ENCODE measurements at places on chromosomes 3 and 15.

- DNase-seq = no peak
These were observed 65.6 kb downstream of the SLCO3A1 start for GRCh38 chr15:91919014-91919534.

DNA sequence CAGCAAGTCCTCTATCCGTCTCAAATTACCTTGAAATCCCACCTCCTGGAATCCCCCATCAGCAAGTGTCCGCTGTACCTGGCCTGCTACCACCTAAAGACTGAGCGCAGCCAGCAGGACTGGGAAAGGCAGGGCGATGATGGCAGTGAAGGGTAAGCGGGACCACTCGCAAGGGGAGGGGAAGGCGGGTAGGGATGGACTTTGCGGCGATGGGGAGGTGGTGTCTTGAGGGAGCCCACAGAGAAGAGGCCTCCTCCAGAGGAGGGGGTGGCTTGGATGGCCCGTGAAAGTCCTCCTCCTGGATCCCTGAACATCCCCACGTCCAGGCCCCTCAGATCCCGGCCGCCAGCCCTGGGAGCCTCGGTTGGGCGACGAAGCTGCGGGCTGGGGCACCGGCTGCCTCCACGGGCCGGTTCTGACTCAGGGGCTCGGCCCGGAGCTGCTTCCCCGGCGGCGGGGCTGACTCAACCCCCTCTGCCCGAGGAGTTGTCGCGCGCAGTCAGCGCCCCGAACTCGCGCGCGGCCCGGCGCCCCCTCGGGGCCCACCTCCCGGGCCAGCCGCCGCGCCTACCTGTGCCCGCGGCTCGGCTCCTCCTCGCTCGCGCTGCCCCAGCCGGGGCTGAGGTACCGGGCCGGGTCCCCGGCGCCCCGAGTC lies 512 bp downstream of the LARP6 start:
- DNase-seq = no peak

DNA sequence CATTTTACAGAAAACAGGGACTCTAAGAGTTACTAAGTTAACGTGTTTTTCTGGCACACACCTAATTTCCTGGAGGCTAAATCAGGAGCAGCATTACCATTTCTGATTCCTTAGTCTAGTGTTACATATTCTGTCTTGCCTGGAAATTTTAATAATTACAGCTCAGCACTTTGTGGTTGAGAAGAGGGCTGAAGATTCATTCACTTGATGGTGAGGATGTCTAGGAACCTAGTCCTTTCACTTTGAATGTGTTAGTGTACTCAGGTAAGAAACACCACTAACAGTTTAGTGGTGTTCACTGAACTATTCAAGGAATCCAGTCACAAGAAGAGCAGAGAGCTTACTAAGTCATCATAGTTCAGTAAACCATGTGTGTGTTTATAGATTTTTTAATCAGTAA lies 102.8 kb downstream of the STT3B start:
- no peak for DNase-seq

- DNase-seq = no peak
These were observed 229.2 kb downstream of the CDIN1 start for GRCh38 chr15:36808411-36809160.

DNA sequence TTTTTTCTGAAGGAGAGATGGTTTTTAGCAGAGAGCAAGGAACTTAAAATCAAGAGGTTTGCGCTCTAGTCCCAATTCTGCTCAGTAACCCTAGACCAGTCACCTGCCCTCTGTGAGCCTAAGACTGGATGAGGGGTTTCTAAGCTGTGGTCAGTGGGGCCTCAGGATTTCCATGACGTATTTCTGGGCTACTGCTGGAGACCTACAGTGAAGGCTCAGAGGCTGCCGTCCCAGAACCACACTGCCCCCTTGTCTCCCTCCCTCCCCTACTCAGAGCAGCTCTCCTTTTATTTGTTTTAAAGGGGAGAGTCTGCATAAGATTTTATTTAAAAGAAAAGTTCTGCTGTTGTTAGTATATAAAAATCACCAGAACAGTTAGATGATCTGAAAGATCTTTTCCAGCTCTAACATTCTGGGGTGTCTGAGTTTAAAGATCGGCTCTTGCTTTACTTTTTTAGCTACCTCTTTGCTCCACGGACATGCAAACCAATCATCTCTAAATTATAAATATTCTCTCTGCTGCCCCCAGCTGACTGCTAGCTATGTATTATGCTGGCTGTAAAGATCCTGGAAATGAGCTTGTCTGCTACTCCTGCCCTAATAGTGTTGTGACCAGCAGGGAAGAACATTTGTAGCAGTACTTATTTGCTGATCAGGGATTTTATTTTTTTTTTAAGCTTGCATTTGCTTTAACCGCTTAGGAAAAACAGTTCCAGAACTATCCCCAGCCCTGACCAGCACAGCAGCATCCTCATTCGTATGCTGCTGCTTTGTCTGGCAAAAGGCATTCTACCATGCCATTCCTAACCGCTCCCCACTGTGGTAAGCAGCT lies 28.6 kb upstream of the NDUFB4 start:
- no peak for DNase-seq

DNA sequence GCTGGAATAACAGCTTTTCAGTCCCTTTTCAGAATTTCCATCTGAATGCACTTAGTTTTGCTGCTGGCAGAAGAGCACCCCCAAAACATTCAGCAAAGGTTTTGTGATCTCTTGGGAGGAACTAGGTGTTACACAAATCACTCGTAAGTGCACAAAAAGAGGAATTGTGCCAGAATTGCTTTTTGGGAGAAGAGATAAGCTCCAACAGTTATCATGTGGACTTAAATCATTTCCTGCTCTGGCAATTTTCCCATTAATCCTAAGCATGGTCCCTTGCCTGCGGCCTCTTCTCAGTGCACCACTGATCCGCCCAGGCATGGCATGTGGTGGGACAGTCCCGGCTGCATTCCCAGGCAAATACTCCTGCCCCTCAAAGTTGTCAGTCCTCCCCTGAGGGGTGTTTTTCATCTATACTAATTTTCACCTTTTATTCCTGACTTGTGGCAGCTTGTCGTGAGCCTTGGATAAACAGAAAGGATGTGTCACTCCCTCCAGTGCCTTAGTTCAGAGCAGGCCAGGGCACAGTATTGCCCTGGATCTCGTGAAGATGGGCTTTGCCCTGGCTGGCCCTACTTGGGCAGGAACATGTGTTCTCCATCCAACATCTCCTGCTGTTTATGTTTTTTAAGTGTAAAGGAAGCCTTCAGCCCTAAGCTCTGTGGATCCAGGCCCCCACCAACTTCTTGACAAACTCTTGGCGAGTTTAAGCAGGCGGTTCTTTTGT lies 44.6 kb upstream of the VILL start:
- DNase-seq = no peak

DNA sequence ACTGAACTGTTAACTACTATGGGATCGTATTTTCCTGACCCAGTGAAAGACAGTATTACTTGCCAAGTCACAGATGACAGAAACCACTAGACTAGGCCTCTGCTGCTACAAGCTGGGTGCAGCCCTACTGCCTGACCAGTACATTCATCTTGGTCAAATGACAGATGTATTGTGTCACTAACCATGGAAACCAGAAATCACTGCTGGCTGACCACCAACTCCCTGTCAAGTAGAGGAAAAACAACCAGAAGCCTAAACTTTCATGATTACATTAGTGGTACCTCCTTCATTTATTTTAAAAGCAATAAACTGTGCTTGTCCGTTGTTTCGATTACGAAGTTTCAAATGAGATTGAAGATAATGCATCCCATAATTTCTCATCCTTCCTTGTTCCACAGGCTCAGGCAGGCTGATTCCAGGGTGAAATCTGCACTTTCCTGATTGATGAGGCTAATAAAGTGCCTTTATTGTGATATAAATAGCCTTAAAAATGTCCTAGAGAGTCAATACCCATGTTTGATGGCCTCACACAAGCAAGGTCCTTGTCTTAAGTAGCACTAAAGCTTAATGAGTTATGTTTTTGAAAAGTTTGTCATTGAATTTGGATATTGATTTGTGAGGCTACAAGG lies 309.7 kb downstream of the LSAMP start:
- no peak for DNase-seq

DNA sequence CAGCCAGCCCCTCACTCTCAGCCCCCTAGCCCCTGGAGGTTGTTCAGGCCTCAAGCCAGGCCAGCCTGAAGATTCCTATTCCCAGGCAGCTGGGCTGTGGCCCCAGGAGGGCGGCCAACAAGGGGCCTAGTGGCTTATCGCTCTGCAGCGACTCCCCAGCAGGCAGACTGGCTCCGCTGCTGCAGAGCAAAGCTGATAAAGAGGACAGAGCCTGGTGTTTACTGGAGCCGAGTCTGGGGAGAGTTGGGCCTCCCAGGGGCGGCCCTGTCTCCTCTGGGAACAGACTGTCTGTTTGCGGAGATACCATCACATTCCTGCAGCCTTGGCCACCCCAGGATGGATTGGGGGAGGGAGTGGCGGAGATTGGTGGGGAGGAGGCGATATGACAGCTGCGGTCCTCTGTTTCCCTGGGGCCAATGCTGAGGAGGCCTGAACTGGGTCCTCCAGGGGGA lies 22.4 kb upstream of the SMAD6 start:
- no peak for DNase-seq

- no peak for DNase-seq
These were observed 23.0 kb downstream of the OIP5 start for GRCh38 chr15:41309226-41309905.

- DNase-seq = no peak
These were observed 108.3 kb downstream of the TOP2B start for GRCh38 chr3:25556447-25556846.

DNA sequence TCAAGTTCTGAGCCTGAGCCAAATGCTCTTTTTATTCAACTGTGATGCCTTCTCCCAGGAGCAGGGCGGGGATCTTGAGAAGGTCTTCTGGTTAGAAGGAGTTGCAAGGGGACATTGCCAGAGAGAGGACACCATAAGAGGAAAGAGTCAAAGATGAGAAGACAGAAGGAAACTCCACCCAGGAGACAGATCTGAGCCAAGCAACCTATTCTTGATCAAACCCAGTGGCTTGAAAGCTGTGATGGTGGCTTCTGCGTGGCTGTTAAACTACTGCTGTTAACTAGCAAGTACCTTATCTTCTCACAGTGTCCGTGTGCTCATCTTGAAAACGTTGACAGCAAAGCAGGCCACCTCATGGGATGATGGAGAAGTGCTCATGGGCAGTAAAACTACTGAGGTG lies 19.8 kb upstream of the AGBL1 start:
- DNase-seq = no peak

DNA sequence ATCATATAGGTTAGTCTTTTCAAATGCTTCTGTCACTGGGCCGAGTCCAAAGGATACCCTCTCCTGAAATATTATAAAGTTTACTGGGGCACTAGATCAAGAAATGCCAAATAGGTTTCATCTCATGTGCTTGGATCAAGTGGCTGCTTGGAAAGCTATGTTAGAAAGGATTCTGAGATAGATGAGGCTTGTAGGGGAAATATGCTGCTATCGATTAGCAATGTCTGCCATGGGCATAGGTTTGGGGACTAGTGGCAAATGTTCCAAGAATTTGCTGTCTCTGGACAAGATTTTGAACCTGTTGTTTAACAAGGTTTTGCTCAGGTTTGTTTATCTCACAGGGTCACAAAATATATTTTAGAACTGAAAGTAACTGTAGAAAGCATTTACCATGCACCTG lies 23.0 kb upstream of the UBE2Q2 start:
- DNase-seq = no peak

GRCh38 chr3:8994226-8994625 lies 31.0 kb upstream of the RAD18 start:
- no peak for DNase-seq

DNA sequence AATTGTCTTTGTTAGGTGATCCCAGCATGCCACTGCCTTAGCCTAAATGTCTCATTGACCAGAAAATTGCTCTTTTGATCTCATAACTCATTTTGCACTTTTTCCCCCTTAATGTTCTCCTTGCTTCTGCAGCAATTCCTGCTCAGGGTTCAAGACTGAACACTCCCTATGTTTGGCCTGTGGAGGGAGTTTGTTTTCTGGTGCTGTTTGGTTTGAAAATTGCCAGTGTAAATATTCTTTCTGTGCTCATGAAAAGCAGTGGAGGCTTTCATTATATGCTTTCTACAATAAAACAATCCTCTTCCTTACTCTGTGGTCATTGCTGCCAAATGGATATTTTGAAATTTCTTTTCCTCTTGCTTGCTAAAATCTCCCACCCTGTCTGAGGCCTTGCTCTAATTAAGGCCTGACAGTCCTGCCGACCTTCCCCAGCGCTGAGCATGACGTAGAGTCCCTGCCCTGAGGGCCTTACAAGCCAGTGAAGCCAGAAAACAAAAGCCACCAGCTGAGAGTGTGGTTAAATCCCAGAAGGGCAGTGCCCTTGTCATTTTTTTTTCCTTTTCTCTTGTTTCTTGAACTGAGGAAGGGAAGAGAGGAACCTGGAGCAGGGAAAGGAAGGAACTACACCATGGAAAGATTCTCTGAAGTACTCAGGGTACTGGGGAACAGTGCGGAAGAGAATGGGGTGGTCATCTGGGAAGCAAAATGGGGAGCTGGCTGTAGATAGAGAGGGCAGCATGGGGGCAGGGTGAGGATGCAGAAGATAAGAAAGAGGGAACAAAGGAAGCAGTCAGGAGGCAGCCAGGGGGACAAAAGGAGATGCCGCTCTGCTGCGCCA lies 24.8 kb downstream of the ZBTB38 start:
- DNase-seq = no peak

DNA sequence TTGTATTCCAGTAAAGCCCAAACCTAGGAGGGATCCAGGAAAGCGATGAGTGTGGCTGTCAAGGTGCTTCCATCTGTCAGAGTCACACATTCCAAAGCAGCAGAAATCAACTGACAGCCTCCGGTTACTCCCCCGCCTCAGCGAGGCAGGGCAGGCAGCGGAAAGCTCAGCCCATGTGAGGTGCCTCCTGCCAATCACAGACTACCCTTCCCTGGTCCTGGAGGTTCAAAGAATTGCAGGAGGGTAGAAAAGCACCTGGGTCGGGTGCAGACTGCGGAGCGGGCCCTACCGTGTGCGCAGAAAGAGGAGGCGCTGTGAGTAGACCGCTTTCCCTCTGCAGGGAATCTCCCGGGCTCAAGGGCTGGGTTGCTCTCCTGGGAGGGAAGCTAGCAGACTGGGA lies at the start of gene UPK1B:
TSS of gene UPK1B (plus strand) at position 274 of the 400 bp plus-strand sequence. CDS start 13,144 bp downstream, outside the sequence.
- DNase-seq = no peak

GRCh38 chr3:67031986-67032385 lies 33.9 kb downstream of the KBTBD8 start:
- no peak for DNase-seq

DNA sequence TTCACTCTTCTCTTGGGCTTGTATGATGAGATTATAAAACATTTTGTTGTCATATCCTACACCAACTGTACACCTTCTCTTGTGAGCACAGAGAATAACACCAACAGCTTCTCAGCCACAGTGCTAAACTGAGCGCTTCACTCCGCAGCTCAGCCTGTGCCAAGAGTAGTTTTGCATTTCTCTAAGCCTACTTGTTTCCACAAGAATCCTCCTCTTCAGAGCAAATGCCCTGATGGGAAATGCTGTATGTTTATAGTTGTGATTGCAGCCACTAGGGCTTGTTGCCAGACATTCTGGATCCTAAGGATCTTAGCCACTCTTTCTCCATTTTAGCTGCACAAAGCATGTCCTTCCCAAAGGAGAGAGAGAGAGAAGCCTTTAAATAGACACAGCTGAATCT lies 138.8 kb upstream of the PLXND1 start:
- DNase-seq = no peak

GRCh38 chr15:72057548-72058091 lies 60.3 kb downstream of the MYO9A start:
- DNase-seq = no peak
